Stimulated activated CD8-positive, alpha-beta memory T cell treated with anti-CD3 and anti-CD28 coated beads, Interleukin-7, amount 100 ng/mL, for 1 hour (primary cell): ENCODE measurements at places on chromosomes 7 and 10.

DNA sequence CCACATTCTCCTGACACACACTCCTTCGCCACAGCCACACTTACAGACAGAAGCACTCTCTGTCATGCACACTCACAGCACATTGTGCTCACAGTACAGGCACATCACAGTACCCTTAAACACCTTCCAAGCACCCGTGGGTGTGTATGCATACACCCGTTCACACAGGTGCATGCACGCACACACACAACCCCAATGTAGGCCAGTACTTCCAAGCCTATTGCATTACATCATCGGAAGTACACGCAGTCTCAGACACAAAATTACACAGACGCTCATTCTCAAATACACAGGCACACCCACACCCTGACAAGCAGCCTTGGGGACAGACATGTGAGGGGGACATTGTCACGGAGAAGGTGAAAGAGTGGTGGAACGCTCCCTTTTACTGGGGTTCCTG lies 11.1 kb downstream of the KAZALD1 start:
- no peak for DNase-seq

GRCh38 chr10:117441812-117442443 lies 66.7 kb upstream of the PDZD8 start:
- DNase-seq: no peak

- DNase-seq: no peak
Measured at GRCh38 chr10:79246209-79246581, 101.1 kb upstream of the PPIF start.

DNA sequence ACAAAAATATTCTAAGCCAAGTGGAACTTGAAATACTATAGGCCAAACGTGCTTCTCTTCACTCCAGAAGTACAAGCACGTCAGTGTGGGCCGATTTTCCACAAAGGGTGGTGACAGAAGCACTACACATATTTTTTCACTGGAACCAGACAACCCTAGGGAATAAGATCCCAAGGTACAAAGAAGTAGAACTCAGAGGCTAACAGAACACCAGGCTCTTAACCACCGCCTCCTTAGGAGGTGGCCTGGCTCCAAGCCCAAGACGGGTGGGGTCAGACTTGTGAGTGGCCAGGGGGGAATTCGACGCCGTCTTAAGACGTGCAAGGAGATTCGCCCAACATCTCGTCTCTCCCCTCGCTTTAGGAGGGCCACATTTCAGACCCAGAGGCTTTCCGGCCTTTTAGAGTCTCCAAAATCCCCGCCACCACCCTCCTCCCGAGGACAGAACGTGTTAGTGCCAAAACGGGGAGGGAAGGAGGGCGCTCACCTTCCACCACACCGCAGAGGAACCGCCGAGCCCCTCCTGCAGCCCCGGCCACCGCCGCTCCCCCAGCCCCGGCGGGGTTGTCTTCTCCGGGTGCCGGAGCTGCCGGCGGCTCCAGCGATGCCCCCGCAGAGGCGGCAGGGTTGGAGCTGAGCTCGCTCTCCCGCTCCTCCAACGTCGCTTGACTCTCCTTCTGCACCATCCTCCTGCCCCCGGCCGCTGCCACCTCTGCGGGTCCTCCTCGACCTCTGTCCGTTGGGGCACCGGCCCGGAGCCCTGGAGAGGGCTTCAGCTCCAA lies 716 bp downstream of the OGA start:
- no peak for DNase-seq

DNA sequence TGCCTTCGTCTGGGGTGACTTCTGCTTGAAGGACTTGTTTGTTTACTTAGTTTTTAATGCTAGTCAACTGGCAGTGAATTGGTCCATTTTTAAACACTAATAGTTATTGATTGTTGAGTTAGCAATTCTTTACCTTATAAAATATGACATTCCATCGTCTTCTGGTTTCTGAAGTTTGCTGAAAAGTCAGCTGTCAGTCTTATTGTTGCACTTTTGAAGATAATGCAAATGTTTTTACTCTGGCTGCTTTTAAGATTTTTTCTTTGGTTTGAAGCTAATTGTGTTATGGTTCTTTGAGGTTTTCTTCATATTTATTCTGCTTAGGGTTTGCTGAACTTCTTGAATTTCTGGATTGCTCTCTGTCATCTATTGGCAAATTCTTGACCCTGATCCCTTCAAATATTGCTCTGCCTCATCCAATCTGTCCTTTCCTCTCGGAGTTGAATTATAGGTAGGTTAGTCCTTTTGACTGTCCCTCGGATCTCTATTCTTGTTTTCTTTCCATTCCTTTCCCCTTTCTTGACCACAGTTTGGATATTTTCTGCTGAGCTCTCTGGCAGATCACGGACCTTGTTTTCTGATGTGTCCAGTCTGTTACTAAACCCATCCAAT lies 24.2 kb downstream of the MGMT start:
- no peak for DNase-seq

DNA sequence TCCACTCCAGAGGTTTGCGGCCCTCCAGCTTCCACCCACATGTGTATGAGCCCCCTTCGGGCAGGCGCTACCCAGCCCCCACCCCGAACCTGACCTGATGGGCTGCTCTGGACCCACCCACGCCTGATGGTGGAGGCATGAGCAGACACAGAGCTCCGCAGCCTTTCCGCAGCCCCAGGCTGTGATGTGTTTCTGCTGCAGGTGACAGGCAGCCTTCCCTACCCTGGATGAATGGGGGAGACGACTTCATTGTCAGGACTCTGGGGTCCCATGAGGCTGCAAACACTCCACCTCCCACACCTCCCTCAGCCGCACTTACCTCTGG lies 61.2 kb downstream of the OAT start:
- DNase-seq: no peak

GRCh38 chr7:52685333-52685732 lies 350.1 kb upstream of the POM121L12 start:
- DNase-seq: no peak

- DNase-seq: no peak
Measured at GRCh38 chr10:89074120-89074519, 83.5 kb downstream of the FAS start.

DNA sequence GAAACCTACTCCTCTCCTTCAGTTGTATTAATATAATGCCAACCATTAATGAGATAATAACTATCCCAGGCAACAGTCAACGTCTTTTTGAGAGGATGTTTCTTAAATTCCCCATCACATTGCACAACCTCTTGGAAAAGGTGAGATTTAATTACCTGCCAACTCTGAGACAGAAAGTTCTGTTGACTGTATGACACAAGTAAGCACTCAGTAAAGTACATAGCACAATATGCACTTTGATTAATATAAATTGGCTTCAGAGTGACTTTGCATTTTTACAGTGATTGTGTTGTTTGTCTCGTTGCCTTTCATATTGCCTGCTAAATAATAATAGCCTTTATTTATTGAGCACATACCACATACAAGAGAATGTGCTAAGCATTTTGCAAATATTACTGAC lies 46.7 kb downstream of the CAV1 start:
- DNase-seq: no peak

GRCh38 chr10:35331894-35332640 lies 4.2 kb upstream of the CCNY start:
- no peak for DNase-seq

GRCh38 chr7:70893422-70893821 lies 238.5 kb upstream of the GALNT17 start:
- DNase-seq: no peak

DNA sequence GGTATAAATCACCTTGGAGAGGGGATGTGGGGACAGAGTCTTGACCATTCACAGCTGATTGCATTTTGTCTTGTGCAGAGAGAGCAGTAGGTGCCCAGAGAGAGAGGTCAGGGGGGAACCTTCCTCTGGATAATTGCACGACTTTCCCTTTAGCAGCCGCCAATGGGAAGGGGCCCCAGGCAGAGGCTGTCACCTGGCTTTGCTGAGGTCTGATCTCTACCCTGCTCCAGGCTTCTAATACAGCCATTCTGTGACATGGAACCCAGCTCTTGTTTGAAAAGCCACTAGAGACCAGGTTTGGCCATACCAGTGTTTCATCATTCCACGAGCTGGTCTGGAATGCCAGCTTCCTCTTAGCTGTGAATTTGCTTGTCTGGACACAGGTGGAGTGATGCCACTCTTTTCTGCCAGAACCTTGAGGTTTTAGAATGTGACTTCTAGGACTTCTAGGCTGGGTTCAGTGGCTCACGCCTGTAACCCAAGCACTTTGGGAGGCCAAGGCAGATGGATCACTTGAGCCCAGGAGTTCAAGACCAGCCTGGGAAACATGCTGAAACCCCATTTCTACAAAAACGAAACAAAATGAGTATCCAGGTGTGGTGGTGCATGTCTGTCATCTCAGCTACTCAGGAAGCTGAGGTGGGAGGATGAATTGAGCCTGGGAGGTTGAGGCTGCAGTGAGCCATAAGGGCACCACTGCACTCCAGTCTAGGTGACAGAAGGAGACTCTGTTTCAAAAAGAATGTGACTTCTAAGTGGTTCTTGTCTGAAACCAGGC lies 159.9 kb downstream of the CAMK1D start:
- DNase-seq: no peak

GRCh38 chr10:110833941-110834628 lies 37.6 kb upstream of the PDCD4 start:
- no peak for DNase-seq

GRCh38 chr7:76257973-76258372 lies 44.5 kb upstream of the HSPB1 start:
- no peak for DNase-seq

DNA sequence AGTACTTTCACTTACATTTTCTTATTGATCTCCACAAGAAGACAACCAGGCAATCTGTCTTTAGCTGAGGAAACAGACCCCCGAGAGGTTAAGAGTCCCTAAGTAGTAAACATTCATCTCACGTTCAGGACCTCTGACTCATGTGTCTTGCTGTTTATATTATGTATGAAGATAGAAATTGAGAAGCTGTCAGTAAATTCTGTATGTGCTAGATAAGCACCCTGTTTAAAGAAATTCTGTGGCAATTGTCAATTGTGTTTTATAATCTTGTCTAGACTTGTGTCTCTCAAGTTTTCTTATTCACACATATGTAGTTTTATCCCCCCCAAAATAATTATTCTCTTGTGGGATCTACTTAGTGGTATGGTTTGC lies 14.5 kb downstream of the ADK start:
- DNase-seq: no peak

- DNase-seq: no peak
Measured at GRCh38 chr7:116230191-116231005, 20.1 kb downstream of the TES start.

DNA sequence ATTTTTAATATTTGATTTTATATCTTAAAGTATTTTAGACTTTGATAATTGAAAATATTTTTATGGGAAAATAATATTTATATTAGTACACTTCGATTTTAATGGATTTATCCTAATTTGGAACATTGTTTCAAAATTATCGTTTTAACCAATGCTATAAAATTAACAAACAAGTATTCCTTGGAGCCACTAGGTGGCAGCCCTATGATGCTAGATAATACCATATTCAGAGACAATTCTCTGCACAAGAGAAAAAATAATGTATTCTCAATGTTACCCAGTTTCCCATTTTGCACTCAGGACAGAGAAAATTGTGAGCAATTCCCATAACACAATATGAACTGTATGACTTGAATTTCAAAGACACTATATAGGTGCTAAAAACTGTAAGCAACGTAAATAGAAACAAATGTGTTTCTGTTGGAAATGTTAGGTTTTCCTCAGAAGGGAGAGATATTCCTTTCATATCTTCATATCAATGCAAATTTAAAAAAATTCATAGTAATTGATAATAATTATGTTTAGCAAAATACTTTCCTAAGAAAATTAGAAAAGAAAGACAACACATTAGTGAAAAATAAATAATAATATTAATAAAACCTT lies 237.8 kb downstream of the SEMA3E start:
- no peak for DNase-seq

DNA sequence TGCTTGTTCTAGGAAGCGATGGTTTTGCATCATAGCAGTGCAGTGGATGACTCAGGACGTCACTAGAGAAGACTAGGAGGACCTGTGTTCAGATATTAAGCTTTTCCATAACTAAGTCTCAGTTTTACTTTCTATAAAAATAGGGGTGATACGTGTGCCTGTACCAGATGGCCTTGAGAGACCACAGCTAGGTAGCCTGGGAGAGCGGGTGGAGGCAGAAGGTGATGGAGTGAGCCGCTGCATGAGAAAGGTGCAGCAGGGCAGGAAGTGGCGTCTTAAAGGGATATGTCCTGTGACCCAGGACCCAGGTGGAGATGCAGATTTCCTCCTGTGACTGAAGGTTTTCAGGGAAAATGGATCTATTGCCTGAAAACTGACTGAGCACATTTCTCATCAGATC lies 304.9 kb downstream of the CDC14C start:
- no peak for DNase-seq

- no peak for DNase-seq
Measured at GRCh38 chr10:60896033-60896432, 48.0 kb downstream of the RHOBTB1 start.

GRCh38 chr7:24757353-24758275 lies at the start of gene GSDME:
TSS of gene GSDME (minus strand) at chr7:24757464. CDS start at chr7:24749774, 7,690 bp downstream.
- DNase-seq: no peak

GRCh38 chr7:2761131-2761624 lies 73.2 kb downstream of the AMZ1 start:
- DNase-seq: no peak

- no peak for DNase-seq
Measured at GRCh38 chr10:67772894-67773511, 65.0 kb downstream of the DNAJC12 start.

GRCh38 chr7:45092100-45092930 lies 3.5 kb upstream of the NACAD start:
- DNase-seq: no peak

GRCh38 chr7:11170175-11170574 lies 196.5 kb downstream of the PHF14 start:
- no peak for DNase-seq

DNA sequence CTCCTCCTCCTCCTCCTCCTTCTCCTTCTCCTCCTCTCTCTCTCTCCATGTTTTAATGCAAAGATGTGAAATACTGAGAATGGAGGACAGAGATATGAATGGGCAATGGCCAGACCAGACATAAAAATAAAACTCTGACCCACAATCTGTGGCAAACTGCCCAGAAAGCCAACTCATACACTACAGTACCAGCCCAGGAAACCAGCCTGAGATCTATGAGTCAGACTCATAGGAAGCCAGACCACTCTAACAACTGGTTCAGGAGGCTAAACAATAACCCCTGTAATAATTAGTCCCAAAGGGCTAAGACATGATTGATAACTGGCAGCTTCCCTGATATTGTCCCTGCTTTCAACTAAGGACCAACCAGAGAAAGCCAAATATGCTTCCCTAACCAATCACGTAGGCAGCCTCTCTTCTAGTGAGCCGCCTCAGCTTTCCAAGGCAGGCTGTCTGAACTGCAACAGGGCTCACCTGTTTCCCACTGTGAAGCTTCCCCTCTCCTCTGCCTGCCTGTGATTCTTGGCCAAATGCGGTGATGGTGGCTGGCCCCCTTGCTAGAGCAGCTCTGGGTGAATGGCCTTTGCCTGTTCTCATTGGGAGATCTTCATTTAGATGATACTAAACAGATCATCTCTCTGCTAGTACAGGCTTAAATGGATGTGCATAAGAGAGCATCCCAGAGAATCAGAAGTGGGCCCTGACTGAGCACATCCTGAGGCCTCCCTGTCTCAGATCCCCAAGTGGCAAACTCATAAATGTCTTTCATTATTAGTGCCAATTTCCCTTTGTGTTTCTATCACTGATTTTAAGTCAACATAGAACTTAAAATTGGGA lies 817.6 kb downstream of the TNS3 start:
- DNase-seq: no peak
